Activated T-cell treated with anti-CD3 and anti-CD28 coated beads, Interleukin-2, amount 50 U/mL, for 24 hours (primary cell): ENCODE measurements at places on chromosomes 7 and 10.

- no peak for DNase-seq
Observed at GRCh38 chr7:37956791-37957190, 36.4 kb downstream of the EPDR1 start.

GRCh38 chr7:69189406-69189805, 408.9 kb upstream of the AUTS2 start:
- DNase-seq = no peak

DNA sequence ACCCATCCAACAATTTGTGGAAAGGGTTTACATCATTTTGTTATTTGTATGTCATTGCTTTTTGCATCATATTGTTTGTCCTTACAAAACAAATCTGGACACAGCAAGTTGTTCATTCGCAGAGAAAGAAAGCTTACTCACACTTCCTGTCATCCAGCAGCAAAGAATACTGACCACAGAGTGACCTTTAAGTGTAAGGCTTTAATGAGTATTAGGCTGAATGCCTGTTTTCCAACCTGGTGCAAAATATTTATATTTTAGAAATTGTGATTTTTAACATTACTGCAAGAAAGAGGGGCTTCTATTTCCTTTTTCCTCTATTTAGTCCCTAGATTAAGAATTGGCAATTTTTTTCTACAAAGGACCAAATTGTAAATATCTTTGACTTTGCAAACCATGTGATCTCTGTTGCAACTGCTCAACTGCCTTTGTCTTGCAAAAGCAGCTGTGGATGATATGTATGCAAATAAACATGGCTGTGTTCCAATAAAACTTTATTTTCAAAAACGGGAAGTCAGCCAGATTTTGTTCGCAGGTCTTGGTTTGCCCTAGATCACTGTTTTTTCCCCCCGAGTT, 27.8 kb upstream of the ITGB1 start:
- no peak for DNase-seq

GRCh38 chr10:43071865-43072650, 4.8 kb upstream of the RET start:
- no peak for DNase-seq

DNA sequence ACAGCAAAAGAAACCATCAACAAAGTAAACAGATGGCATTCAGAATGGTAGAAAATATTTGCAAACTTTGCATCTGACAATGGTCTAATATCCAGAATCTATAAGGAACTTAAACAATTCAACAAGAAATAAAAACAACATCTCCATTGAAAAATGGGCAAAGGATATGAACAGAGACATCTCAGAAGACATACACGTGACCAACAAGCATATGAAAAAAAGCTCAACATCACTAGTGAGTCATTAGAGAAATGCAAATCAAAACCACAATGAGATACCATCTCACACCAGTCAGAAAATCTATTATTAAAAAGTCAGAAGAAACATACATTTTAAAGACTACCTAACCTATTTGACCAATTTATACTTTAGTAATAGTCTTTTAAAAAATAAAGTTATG, 571.3 kb upstream of the NRG3 start:
- no peak for DNase-seq

DNA sequence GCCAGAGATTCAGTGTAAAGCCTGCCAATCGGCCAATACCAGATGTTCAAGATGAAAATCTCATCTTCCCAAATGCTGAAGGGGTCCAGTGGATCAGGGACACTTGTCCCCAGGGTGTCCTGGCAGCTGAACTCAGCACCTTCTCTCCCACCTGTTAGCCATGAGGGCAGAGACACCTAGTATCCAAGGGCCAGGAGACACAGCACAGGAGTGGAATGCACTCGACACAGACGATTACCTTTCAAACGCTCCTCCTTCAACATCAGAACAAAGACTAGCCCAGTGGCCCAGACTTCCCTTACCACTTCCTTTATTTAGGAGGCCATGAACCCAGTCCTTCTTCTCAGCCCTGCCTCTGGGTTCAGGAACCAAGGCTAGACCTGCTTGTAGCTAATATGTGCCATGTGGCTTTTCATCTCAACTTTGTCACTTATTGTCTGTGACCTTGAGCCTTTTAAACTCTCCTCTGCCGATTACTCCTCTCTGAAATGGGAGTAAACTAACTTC, 180.3 kb upstream of the PLXNA4 start:
- no peak for DNase-seq

GRCh38 chr7:10940704-10941355, 32.8 kb upstream of the PHF14 start:
- peak; percentile 42 for DNase-seq

DNA sequence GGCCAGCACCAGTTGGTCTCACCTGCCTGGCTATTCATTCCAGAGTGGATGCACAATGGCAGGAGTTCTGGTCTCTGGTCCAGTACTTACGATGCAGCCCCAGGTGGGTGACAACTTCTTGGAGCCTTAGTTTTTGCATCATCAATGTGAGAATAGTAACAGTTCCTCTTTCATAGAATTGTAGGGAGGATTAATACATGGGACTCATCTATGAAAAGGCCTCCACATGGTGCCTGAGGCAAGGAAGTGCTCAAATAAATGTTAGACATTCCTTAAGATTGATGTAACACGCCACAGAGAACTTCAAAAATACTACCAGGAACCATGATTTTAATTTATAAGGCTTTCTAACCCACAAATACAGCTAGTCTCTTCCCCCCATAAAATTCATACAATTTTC, 120.1 kb upstream of the CHST15 start:
- DNase-seq = no peak

DNA sequence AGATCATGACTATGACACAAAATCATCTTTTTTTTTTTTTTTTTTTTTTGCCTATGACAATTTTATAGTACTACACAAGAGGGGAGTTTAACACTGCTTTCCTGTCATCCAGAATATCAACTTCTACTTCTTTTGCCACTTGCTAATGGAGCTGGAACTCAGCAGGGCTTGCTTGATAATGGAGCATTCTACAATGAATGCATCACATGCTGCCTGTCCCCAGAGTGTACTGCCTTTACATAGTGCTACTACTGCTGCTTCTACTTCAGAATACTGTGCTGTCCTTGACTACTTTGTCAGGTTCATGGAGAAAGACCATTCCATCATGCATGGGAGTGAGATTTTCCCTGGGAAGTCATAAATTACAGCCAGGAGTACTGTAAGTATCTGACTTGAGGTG, 338.6 kb upstream of the SEMA3A start:
- no peak for DNase-seq

- no peak for DNase-seq
Observed at GRCh38 chr10:35559416-35559815, 45.7 kb upstream of the GJD4 start.

DNA sequence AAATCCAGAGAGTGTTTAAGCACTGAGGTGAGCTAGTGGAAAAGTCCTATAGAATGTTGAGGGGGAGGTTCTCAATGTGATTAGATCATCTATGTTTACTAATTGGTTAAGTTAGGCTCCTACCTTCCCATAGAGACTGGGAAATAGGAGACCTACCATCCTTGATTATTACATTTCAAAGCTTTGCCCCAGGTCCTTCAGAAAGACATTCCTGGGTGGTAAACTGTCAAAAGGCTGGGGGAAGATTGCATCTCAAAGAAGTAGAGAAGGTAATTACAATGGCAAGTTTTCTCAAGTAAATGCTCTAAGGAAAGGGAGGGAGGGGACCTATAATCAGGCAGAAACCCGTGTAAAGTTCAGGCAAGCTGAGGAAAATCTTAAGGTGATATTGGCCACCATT, 247.8 kb upstream of the SMIM30 start:
- no peak for DNase-seq

- no peak for DNase-seq
Observed at GRCh38 chr10:63553473-63553872, 32.3 kb downstream of the REEP3 start.

GRCh38 chr10:17984056-17984455, 32.3 kb downstream of the SLC39A12 start:
- DNase-seq = no peak

GRCh38 chr7:132560825-132561529, 15.3 kb downstream of the PLXNA4 start:
- no peak for DNase-seq

DNA sequence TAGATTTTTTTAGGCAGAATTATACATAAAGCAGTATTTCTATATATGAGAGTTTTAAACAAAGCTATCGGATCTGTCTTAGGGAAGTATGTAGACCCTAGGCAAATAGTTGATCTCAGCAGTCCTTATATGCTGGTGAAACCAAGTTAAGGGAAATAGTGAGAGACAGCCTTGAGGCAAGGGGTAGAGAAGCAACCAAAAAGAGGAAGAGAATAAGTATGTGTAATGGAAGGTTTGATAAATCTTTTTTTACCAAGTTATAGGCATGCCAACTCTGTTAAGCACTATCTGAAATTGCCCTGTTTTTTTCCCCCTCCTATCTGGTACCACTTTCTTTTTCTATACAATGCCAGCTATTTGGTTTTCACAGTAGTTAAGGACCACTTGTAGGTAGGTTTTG, 19.9 kb downstream of the SPAG6 start:
- no peak for DNase-seq

GRCh38 chr10:125093199-125093973, 67.0 kb downstream of the CTBP2 start:
- no peak for DNase-seq

DNA sequence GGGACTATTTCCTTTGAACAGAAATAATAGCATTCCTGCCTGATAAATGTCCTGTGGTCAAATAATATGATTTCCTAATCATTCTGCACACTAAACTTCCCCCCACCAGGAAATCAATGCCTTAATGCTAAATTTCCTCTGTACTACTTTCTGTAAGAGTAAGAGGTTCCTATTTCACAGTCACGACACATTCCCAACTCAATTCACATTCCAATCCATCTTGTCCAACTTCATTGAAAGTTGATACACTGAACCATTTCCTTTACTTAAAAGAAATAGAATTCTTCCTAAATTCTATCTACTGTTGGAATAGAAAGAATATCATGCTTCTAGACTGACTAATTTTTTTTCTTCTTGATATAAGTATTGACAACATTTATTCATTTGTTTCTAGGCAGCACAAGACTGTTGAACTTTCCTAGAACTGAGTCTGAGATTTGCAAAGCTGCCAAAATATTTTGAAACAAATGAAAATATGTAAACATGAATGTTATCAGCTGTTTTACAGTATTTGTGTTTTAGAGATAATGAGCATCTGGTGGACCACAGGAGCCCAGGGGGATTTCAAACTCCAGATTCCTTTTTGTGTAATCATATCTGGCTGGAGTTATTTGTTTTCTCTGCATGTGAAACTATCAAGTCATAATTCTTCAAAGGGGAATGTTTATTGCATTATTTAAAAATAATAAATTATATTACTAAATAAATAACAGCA, 121.5 kb downstream of the TPST1 start:
- no peak for DNase-seq

GRCh38 chr10:2589196-2589595, 478.2 kb upstream of the PFKP start:
- no peak for DNase-seq

GRCh38 chr10:118926441-118926840, 103.1 kb upstream of the NANOS1 start:
- no peak for DNase-seq

DNA sequence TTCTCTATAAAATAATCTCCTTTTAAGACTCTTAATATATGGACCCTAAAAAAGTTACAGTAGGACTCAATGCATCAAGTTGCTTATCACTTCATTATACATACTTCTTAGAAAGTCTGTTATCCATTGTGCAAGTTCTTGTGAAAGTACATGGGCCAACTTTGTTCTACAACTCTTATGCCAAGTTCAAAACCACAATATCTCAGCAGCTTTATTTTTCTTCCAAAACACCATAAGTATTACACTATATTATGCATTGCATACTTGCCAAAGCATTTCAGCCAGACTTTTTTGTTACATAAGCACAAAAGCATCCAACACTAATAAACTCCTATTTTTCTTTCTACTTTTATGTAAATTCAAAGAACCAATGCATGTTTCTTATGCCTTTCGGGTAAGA, 94.4 kb downstream of the AHR start:
- DNase-seq = no peak

DNA sequence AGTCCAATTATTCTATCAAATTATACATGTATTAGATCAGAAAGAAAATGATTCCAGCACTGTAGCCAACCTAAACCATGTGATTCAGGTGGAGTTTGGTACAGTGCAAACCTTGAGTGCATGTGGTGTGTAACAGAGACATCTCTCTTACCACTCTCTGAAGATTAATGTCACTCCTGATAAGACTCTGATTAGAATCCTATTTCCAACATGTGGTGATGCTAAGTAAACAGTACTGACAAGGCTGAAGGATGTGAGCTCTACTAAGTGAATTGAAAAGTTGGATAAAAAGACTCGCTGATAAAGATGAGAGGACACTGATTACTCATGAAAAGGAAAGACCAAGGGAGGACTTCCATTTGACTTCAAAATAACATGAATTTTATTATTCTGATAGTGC, 232.0 kb downstream of the SDK1 start:
- DNase-seq = no peak

DNA sequence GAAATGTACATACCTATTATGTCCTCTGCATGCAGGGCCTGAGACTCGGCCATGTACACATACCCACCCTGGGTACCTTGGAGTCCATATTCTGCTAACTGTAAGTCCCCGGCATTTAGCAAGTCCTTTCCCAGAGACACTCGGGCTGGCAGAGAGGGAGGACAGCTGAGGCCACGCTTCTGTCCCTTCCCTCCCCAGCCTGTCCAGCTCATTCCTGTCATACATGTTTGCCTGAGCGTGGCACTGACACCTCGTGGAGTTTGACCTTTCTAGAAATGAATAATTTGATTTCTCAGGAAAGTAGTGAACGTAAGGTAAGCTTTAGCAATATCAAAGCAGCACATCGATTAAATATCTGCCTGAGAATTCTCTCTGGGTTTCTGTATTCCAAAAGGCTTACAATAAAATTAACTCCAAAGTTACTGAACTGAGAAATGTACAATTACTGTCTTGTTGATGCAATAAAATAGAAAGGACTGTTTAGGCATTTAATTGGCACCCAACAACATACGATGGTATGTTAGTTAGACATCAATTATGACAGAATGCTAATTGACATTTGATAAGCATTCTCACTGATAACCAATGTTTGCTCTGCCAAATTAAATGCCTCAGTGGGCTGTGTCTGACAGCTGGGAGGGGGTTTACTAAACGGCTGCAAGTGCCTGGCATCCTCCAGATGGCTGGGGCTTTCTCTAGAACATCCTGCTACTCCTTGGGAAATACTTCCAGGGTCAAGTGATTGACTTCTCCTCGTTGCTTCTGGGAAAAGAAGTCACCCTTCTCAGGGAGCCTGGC, 221.2 kb downstream of the CCSER2 start:
- no peak for DNase-seq
